ENCODE measurements at places on chromosomes 6 and 20.

GRCh38 chr20:49513009-49513408, 30.5 kb upstream of the KCNB1 start:
- DNase-seq: no peak

- DNase-seq: no peak
Measured at GRCh38 chr6:130043344-130043743, 25.0 kb downstream of the L3MBTL3 start.

DNA sequence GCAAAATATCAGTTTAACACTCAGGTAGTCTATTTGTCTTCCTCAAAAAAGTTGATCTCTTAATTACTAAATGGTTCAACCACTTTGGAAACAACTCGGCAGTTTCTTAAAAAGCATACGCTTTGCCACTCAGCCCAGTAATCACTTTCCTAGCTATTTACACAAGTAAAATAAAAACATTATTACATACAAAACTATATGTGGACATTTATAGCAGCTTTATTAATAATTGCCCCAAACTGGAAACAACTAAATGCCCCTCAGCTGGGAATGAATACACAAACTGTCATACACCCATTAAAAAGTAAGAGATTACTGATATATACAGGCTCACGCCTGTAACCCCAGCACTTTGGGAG, 7.4 kb downstream of the EEF1A1 start:
- DNase-seq: peak; percentile 35

DNA sequence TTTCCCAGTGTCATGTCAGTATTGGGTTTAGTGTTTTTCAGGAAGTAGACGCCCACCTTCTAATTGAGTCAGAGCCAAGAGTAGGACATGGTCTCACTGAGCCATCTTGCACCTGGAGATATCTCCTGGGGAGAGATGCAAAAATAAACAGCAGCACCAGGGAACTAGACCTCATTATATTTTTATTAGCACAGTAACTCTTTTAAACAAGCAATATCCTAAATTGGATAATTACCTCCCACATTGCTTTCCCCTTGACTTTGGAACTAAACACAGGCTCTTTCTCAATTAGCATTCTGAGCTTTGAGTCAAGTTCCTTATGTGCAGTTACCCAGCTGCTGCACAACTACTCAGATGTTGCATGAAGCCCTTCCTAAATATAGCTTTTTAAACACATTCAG, 175.4 kb downstream of the IBTK start:
- DNase-seq: no peak

GRCh38 chr6:110158479-110158878, 21.0 kb downstream of the WASF1 start:
- no peak for DNase-seq

GRCh38 chr6:4449409-4449808, 314.0 kb upstream of the ECI2 start:
- DNase-seq: no peak

DNA sequence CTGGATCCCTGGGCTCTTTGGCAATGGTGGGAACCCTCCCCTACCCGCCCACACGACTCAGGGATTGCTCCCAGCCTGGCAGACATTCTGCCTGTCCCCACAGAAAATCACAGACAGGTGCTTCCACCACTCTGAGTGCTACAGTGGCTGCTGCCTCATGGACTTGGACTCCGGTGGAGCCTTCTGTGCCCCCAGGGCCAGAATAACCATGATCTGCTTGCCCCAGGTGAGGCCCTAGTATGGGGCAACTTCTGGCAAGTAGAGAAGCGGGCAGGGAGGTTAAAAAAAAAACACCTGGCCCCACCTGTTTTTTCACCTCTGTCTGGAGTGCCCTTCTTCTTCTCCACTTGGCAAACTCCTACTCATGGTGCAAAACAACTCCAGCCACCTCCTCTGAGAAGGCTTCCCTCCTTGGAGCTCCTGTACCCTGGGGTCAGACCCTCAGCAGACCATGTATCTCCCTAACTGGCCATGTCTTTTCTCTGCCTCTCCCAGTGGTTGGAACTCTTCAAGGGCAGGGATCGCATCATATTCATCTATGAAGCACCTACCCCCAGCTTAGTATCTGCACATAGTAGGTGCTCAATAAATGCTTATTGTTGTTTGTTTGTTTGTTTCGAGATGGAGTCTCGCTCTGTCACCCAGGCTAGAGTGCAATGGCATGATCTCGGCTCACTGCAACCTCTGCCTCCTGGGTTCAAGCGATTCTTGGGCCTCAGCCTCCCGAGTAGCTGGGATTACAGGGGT, 1.1 kb downstream of the CLPSL2 start:
- DNase-seq: no peak

- DNase-seq: no peak
Measured at GRCh38 chr6:169239181-169239580, 14.5 kb downstream of the THBS2 start.

GRCh38 chr6:79742030-79742429, 110.9 kb downstream of the SH3BGRL2 start:
- DNase-seq: no peak

GRCh38 chr20:40925829-40926510, 102.7 kb upstream of the TOP1 start:
- no peak for DNase-seq

- no peak for DNase-seq
Measured at GRCh38 chr6:136404627-136405419, 115.2 kb upstream of the BCLAF1 start.

GRCh38 chr20:37871751-37872150, 31.2 kb upstream of the VSTM2L start:
- no peak for DNase-seq

- no peak for DNase-seq
Measured at GRCh38 chr6:13725052-13725451, 13.4 kb upstream of the RANBP9 start.

DNA sequence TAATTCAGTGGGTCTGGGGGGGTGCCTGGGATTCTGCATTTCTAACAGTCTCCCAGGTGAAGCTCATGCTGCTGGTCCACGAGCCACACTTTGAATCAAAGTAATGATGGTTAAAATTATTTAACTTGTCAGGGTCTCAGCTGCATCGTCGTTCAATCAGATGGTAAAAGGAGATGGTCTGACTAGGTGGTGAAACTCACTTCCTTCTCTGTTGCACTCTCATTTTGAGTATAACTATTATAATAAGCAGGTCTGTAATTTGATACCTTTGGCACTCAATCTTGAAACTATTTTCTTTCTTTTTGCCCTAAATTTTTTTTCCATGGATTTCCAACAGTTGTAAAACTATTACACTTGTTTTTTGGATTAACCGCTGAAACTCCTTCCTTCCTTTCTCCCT, 292.5 kb downstream of the FARS2 start:
- peak; percentile 33 for DNase-seq

- DNase-seq: no peak
Measured at GRCh38 chr6:97110626-97111025, 172.4 kb downstream of the MMS22L start.

DNA sequence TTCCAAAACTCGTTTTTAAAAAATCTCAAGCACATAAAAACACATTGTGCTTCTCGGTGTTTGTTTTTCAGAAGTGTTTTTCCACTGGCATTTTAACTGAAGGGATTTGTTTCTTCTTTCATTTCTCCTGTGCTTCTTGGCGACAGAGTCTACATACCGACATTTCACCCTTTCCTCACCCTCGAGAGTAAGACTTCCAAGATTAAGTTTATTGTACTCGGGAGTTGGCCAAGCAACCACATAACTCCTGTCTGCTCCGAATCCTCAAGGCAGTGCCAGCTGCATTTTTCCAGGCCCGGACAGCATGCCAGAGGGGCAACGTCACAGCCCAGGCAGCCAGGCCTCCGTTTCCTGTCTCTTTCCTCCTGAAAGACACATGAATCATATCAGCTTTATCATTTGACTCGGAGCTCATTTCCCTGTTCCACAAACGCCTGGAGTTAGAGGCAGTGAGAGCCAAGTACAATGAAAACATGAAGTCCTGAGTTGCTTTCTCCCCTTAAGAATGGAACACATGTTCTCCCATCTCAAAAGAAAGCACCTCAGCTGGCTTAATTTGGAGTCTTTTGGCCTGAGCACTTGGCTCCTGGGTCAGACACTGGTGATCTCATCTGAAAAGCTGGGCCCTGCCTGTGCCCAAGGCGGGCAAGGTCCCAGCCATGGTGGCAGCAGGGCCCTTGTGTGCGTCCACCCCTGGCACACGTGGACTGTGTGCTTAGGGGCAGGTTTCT, 23.2 kb upstream of the FAM50B start:
- no peak for DNase-seq

DNA sequence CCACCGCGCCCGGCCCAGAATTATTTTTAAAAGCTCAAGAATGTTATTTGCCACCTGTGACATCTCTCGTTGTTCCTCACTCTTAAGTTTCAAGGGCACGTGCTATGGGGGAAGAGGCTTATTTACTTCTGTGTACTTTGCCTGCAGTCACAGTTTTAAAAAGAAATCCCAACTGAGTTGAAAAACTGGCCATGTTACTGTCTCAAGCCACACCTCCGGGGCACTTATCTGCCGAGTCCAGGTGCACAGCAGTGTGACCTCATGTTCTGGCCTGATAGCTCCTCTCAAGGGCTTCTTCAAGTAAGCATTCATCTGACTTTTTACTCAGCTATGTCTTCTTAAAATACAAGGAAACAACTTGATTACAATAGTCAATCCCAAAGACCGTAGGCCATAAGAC, 34.5 kb downstream of the SHLD1 start:
- no peak for DNase-seq

- peak; percentile 74 for DNase-seq
Measured at GRCh38 chr20:62339647-62340062, 27.5 kb downstream of the LAMA5 start.
